Hepatocyte (in vitro differentiated cells): ENCODE measurements at places on chromosomes 2 and 18. TPM values are rescaled to one million over a fixed set of nuclear protein-coding genes. Genes with fewer than 3 reads are reported as not detected.

Gene TBR1
- total RNA-seq = not detected in 2 replicates

Gene SNTG2
- total RNA-seq = not detected in 2 replicates

Gene WDCP
- total RNA-seq = 6.0 and 6.8 TPM in 2 replicates

Gene PAX8
- 0.20 TPM in 1 of 2 replicates, not detected in the other for total RNA-seq

Gene TACR1
- total RNA-seq = 0.13 and 0.28 TPM in 2 replicates

Gene DES
- 103 and 114 TPM in 2 replicates for total RNA-seq
